Naive thymus-derived CD4-positive, alpha-beta T cell (primary cell): ENCODE measurements at places on chromosomes 2 and 18. TPM values are rescaled to one million over a fixed set of nuclear protein-coding genes. Genes with fewer than 3 reads are reported as not detected.

KCNIP3 gene
- not detected for total RNA-seq

PRKAG3 gene
- not detected for total RNA-seq

UGT1A3 gene
- not detected for total RNA-seq

GNLY gene
- total RNA-seq = 84.7 TPM

DNA sequence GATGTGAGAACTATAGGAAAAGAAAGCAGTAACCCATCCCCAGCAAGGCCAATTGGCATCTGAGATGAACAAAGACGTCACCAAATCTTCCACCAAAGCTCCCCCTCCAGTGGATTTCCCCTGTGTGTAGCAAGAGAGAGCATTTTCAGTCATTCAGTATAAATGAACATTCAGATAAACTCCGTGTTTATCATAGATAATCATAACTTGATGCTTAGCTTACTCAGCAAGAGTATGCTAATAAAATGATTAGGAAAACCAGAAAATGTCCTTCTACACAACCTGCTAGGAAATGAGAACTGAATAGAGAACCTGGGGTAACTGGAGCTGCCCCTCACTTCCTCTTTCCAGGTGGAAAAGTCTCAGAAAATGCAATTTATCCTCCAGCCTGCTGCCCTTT, 198.0 kb upstream of the CCDC150 start:
- DNase-seq = no peak

DNA sequence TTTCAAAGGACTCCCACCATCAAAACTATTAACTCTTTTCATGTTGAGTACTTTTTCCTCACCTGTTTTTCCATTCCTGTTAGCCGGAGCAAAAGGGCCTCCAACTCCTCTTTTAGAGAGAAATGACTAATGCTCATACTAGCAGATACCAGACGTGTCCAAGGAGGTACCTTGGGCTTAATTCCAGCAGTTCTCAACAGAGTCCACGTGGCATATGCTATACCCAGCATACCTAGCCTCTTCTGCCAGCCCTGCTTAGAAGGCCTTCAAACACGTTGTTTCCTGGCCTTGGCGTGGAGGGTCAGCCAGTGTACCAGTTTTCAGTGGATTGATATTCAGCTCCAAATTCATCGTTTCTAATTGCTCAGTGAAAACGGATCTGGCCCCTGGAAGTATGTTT, 123.9 kb downstream of the MGAT5 start:
- DNase-seq = no peak

DNA sequence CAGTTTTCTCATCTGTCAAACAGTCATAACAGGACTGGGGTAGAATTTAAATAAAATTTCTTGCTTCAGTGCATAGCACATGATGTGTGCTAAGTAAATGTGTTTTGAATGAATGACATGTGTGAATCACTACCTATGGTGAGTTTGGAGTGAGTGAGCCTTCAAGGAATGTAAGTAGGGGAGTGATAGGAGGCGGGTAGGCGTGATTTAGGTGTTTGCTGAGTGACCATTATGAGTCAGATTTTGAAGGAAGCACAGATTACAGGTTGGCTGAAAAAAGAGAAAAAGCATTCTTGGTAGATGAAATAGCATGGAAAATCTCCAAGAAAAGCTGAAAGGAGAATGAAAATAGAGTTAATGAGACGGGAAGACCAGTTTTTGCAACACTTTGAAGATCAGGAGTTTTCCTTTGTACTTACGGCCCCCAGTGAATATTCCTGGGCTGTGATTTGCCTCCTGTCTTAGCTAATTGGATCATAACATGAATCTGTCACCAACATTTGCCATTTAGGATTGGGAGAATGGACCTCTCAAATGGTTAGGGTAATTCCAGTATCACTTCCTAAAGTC, 136.9 kb upstream of the GATA6 start:
- DNase-seq = no peak

- DNase-seq = no peak
Observed at GRCh38 chr18:62828852-62829251, 113.5 kb downstream of the PHLPP1 start.

- DNase-seq = peak; percentile 28
Observed at GRCh38 chr18:54946149-54946581, 13.1 kb downstream of the CCDC68 start.
